RKO (cell line): ENCODE measurements at places on chromosomes 13 and 19.

DNA sequence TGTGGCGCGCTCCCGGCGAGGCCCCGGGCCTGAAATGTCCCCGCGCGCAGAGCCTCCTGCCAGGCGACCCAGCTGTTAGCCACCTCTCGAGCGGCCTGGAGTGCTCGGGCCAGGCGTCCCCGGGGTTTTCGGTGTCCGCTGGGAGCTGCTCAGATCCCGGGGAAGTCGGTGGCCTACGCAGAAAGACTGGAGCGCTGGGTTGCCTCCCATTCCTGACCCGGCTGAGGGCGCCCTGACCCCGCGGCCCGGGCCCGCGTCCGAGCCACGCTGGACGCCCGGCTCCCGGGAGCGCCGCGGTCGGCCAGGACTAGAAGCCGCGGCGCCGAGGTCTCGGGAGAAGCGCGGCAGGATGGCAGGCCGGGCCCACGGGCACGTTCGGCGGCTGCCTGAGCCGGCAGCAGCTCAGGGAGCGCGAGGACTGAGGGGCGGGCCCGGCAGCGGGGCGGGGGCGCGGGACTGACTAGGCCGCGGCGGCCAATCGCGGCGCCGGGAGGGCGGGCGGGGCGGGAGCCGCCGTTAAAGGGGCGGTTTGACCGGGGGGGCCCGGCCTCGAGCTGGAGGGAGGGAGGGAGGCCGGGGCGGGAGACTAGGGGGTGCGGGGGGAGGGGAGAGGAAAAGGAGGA, 1.3 kb upstream of the ZIC2 start:
- DNase-seq = peak; percentile 72

DNA sequence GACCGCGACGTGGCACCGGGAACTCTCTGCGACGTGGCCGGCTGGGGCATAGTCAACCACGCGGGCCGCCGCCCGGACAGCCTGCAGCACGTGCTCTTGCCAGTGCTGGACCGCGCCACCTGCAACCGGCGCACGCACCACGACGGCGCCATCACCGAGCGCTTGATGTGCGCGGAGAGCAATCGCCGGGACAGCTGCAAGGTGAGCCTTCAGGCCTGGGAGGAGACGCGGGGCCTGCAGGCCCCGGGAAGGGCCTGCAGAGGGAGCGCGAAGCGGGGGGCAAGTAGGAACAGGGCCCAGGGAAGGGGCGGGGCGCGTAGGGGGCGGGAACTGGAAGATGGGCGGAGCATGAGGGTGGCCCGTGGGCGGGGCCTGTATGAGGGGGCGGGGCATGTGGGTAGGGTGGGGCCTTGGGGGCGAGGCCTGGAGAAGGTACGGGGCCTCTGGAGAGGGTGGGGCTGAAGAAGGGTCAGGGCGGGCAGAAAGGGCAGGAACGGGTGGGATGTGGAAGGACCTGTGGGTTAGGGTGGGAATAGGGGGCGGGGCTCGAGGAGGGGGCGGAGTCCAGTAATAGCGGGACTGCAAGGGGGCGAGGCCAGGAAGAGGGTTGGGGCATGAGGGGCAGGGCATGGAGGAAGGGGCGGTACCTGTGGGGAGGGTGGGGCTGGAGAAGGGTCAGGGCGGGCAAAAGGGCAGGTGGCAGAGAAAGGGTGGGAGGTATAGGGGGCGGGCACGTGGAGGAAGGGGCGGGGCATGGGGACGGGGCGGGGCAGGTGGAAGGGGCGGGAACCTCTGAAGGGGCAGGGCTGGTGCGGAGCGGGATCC, 2.5 kb downstream of the CFD start:
- DNase-seq = no peak

DNA sequence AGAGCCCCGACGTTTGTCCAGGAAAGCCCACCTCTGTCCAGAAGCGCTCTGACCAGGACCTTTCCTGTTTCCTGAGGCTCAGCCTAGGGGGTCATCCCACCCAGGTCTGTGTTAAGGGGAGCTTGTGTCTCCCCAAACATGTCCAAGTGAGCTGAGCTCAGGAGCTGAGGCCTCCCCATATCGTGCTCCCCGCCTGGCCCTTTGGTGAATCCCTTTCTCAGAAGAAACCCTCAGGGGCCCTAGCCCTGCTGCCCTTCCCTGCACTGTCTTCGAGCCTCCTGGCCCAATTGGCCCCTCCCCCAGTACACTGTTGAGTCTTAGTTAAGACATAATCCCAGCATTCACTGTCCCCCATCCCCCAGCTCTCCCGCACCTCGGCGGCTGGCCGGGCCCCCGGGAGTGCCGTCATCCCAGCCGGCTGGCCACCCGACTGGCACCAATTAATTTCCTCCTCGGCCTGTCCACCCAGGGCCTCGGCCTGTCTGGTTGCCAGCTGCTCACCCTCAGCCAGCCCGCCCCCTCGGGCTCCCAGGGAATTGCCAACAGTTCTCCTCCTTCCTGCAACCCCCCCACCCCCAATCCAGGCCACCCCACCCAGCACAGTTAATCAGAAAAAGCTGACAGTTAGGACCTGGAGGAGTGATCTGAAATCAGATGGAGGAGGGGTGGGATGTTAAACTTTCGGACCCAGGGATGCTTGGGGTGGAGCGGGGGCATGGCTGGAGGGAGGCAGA, 13.6 kb downstream of the IER2 start:
- DNase-seq = peak; percentile 71

- DNase-seq = no peak
Measured at GRCh38 chr19:38383743-38384142, 4.1 kb downstream of the GGN start.

- no peak for DNase-seq
Measured at GRCh38 chr19:43406297-43406696, 8.4 kb upstream of the TEX101 start.

GRCh38 chr13:76703216-76703615, 183.0 kb downstream of the KCTD12 start:
- DNase-seq = no peak

- DNase-seq = no peak
Measured at GRCh38 chr19:50939596-50939995, 13.2 kb downstream of the KLK5 start.

DNA sequence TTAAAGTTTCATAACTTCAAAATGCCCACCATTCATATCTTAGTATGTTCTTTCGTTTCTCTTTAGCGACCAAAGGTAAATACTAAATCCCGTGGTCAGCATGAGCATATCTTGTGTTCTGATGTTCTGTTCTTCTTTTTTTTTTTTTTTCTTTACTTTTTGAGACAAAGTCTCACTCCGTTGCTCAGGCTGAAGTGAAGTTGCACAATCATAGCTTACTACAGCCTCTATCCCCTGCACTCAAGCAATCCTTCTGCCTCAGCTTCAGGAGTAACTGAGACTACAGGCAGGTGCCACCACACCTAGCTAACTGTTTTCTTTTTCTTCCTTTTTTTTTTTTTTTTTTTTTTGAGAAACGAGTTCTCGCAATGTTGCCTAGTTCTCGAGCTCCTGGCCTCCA, 60.9 kb upstream of the ATP12A start:
- DNase-seq = no peak

- DNase-seq = no peak
Measured at GRCh38 chr13:23903906-23904280, 6.6 kb upstream of the C1QTNF9B start.

GRCh38 chr13:72932250-72932649, 126.6 kb upstream of the KLF5 start:
- no peak for DNase-seq

GRCh38 chr19:4693471-4694121, 23.5 kb upstream of the MYDGF start:
- DNase-seq = no peak

DNA sequence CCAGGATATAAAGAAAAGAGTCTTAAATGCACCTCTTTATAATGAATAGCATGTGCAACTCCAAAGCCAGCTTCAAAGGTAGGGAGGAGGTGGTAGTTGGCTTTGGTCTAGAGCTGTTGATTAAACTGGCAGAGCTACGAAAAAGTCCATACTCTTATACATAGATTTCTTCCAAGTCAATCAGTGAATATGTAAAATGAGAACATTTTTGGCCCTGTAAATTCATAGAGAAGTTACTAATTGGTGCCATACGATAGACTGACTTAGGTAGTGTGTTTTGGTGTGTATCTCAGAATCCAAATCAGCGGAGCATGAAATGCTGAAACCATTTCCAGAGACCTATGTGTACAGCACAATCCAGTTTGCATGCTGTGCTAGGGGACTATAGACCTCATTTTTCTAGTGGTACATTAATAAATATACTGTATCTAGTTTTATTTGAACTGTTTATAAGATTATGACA, 17.1 kb upstream of the DPY19L3 start:
- DNase-seq = no peak

GRCh38 chr13:85816413-85816812, 17.2 kb upstream of the SLITRK6 start:
- DNase-seq = peak; percentile 44

- DNase-seq = no peak
Measured at GRCh38 chr13:28271056-28271840, 132.9 kb downstream of the PAN3 start.

DNA sequence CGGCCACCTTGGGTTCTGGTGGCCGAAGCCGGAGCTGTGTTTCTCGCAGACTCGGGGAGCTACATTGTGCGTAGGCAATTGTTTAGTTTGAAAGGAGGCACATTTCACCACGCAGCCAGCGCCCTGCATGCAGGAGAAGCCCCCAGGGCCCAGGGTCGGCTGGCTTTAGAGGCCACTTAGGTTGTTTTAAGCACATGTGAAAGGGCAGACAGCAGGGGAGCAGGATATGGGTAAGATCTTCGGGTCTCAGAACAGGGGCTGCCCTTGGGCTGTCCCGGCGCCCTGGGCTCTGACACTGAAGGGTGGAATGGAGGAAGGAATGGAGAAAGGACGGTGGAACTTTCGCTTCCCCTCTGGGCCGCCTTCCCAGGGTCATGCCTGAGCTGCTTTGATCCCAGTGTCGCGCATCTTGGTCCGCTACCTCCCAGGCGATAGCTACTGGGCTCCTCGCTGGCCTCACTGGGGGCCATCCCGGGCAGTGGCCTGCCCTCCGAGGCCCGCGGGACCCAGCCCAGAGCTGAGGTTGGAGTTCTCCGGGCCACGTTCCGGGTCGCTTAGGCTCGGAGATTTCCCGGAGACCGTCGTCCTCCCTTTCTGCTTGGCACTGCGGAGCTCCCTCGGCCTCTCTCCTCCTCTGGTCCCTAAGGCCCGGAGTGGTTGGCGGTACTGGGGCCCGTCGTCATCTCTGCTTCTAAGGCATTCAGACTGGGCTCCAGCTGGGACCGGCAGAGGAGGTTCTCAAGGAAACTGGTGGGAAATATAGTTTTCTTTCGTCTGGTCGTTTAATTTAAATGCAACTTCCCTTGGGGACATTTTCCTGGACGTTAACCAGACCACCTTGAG, 4.3 kb upstream of the POU4F1 start:
- DNase-seq = no peak

GRCh38 chr19:46659151-46660007, 1.6 kb downstream of the DACT3 start:
- DNase-seq = no peak

DNA sequence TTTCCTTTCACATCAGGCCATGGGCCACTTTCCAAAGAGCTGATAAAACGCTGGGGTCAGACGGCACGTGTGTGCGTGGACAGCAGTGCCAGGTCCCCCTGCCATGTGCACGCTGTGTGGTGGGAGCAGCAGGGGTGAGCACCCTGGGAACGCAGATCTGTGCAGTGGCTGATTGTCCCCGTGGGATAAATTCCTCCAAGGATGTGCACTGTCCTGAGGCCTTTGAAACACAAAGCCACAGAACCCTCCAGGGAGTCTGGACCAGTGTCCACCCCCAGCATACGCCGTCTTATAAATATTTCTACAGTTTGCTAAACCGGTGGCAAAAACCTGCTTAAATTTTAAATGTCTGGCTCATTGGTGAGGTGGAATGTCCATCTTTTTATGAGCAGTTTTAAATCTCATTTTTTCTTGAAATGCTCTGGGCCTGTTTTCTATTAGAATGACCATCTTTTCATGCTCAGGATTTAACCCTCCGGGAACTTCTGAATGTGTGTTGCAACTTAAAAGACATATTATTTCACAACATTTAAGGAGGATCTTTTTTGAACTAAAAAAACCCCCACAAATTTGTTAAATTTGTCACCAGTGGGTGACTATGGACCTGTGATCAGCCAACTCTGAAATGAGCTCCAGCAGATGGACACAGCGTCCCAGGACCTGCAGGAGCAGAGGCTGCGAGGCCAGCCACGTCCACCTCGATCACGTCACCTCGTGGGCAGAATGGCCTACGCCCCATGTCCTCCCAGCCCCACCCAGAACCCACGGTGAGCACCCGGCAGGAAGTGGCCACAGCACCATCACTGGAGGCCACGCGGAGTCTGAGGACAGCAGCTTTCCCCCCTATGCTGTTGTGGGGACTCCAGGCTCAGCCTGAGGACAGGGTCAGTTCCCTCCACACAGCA, 68.6 kb downstream of the RASA3 start:
- peak; percentile 35 for DNase-seq

DNA sequence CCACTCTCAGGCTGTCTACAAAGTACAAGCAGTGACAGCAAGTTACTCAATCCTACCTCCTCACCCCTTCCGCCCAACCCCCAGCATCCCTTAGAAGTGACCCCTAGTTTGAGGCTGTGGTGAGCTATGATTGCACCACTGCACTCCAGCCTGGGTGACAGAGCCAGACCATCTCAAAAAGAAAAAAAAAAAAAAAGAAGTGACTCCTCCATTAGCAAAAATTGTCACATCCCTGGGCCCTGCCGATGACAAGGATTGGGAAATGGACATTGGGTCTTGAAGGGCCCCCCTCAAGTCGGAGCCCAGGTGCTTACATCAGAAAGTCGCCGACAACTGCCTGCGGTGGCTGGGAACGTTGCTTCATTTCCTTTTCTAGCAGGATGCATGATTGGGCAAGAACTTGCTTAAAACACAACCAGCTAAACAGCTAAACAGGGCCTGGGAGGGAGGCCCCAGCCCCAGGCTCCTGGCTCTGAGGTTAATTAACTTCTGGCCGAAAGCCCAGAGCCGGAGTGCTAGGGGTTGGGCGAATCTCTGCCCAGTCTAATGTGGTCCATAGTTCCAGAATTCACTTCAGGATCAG, 15.3 kb downstream of the RAB3D start:
- DNase-seq = no peak

GRCh38 chr19:16527971-16528521, 14.2 kb downstream of the CHERP start:
- peak; percentile 40 for DNase-seq
